ENCODE measurements at places on chromosomes 12 and 14.

DNA sequence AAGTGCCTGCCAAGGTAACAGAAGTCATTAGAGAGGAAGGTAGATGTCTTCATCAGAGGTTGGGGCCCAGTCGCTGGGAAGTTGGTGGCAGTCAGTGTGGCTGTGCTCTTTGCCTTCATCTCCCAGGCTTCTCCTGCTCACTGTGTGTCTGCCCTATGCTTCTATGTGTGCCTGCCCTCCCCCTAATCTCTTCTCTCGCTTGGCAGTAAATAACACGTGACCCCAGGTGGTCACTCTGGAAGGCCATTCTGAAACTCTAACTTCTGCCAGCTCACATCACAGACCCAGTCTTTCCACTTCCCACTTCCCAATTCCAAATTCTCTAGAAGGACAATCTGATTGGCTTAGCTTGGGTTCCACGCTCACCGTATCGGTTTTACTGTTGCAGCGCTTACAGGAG, 9.3 kb downstream of the ZNF664 start:
- no peak for DNase-seq

DNA sequence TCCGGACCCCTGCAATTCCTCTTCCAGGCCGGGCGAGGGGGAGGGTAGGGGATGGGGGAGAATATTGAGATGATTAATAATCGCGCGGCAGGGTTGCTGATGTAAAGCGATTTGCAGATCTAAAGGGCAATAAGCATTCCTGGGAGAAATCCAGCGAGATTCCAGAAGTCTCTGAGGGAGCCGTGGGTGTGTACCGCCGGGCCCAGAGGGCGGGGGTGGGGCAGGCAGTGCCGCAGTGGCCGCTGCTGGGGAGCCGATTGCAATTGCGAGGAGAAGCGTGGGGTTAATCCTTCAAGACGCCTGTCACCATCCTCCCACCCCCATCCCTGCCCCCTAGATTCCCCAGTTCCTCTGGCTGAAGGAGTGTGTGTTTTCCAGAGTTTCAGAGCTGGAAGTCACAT, 16.4 kb downstream of the FOS start:
- DNase-seq: no peak

DNA sequence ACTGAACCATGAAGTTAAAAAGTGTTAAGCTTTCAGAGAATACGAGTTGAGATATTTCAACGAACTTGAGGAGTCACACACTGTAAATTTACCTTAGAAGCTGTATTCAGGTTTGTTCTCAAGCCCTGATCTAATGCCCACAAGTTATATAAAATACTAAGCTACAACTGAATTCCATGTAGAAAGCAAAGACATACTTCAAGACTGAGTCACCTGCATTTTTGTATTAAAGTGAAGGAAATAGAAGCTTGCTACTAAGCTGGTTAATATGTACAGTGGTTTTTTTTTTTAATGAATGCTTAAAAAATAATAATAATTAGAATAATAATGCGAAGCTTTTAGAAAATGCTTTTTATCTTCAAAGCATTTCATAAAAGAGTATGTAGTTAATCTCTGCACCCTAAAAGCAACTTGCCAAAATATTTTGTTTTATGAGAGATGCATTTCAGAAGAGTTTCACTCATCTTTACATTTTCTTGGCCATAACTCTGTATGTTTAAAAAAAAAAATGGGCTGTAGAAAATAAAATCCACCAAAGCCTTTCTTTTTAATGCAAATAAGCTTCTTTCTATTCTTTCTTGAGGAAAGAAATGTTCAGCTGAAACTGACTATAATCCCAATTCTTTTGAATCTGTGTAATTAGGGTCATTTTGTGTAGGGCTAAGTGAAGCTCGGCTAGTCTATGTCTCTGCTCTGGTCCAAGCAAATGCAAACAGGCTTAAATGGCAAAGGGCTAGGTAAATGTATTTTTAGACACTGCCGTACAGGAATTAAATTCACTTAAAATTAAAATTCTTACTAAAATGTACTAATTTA, 1047.5 kb upstream of the FLRT2 start:
- DNase-seq: no peak

DNA sequence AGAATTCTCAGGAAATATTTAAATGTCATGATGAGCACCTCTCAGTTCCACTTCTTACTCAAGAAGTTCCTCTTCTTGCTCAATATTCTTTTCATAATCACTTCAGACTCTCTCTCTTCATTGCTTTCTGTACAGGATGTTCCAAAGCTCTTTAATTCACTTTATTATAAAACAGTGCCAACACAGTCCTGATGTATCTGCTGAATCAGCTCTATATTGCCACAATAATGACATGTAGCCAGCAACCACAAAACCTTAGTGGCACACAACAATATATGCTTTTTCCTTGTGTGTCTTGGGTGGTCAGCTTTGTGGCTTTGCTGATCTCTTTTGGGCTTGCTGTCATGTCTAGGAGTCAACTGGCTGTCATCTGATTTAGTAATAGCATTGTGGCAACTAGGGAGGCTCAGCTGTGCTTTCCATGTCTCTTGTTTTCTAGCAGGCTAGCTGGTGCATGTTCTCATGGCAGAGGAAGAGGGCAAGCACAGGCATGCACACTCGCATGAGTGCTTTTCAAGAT, 52.8 kb upstream of the SLC2A13 start:
- DNase-seq: no peak

DNA sequence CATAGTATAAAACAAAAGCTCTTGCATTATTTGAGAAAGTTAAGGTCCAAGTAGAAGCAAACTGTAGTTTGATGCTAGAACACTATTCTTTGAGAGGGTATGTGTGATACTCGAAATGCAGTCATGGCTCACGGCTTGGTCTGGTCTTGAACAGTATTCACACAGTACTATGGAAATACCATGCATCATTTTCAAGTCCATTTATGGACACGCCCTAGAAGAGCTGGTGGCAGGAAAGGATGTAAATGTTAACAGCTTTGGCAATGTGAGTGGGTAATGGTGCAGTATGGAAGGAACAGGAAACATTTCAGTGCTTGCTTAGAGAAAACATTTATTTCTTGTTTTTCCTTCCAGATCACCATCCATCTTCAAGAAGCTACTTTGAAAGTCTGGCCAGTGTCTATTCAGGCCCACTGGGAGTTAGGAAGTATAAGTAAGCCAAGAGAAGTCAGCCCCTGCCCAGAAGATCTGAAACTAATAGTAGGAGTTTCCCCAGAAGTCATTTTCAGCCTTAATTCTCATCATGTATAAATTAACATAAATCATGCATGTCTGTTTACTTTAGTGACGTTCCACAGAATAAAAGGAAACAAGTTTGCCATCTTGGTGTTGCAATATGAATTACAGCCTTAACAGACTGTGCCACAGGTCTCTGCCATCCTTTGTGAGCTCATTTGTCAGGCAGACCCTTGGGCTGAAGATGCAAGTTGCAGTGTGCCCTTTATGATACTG, 5.7 kb upstream of the AKAP5 start:
- DNase-seq: no peak

DNA sequence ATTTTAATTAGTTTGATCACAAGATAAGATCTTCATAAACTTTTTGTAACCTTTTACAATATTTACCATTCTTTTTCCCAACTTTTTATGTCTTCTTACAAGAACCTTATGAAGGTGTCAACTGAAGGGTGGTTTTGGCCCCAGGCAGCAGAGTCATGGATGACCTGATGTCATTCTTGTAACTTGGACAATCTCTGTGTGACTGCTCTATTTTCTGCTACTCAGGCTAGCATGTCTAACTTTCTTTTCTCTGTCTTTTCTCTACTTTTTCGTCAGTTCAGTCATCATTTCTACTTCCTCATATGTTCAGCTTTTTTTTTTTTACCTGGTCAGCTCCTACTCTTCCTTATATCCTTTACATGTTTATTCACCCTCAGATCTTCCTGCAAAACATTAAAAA, 150.7 kb upstream of the PTPRQ start:
- no peak for DNase-seq

DNA sequence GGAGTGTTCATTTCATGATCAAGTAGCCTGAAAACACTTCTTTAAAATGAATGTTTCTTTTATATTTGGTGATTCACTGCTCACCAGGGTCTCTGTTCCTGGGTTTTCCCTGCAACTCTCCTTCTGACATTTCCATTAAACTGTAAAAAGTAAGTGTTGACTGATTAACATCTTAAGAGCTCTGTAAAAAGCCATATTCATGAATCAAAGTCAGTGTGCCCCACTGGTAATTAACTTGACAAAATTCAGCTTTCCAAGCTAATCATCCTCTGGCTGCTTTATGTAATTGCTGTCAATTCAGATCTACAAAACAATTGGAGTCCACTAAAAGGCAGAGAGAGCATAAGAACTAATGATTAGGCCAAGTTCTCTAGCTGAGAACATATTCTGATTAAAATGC, 41.6 kb downstream of the CNTN1 start:
- no peak for DNase-seq

- DNase-seq: no peak
Measured at GRCh38 chr14:76154539-76155126, 2.9 kb downstream of the GPATCH2L start.

DNA sequence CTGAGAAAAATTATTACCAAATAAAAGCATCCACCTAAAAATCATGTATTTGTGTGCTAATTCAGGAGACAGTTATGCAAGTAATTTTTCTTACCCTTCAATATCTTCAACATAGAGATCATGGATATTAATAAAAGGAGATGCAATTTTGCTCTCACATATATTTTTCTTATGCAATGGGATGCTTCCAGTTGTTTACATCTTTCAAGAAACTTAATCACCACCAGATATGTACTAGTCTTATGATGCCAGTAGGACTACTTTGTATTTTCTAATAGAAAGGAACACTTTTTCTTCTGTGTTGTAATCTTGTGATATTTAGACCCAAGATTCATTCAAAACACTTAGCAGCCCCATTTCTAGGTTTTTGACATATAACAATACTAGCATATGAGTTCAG, 107.6 kb downstream of the NAV3 start:
- DNase-seq: no peak

- no peak for DNase-seq
Measured at GRCh38 chr14:24984846-24985589, 64.9 kb downstream of the STXBP6 start.

GRCh38 chr14:56964895-56965294, 154.6 kb upstream of the OTX2 start:
- DNase-seq: no peak

- DNase-seq: no peak
Measured at GRCh38 chr14:105187935-105188524, 6.9 kb upstream of the NUDT14 start.

- DNase-seq: no peak
Measured at GRCh38 chr12:63918800-63919300, 74.3 kb downstream of the SRGAP1 start.

DNA sequence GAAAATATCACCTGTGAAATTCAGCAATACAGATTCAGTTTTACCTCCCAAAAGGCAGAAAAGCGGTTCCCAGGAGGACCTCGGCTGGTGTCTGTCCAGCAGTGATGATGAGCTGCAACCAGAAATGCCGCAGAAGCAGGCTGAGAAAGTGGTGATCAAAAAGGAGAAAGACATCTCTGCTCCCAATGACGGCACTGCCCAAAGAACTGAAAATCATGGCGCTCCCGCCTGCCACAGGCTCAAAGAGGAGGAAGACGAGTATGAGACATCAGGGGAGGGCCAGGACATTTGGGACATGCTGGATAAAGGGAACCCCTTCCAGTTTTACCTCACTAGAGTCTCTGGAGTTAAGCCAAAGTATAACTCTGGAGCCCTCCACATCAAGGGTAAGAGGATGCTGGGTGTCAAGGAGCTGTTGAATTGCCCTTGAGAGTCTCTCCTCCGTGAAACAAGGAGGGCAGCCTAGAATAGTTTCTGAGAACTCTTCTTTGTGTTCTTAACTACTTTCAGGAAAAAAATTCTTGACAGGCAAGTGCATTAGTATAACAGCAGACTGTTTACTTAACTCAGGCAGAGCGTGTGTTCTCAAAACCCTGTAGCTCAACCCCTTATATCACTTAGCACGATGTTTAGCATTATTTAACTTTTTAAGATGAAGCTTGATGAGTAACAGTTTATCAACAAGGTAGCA, 7.7 kb downstream of the TDP1 start:
- DNase-seq: no peak

- no peak for DNase-seq
Measured at GRCh38 chr14:45359746-45360145, 106.7 kb upstream of the MIS18BP1 start.

- DNase-seq: no peak
Measured at GRCh38 chr12:1102115-1102514, 111.1 kb downstream of the ERC1 start.

DNA sequence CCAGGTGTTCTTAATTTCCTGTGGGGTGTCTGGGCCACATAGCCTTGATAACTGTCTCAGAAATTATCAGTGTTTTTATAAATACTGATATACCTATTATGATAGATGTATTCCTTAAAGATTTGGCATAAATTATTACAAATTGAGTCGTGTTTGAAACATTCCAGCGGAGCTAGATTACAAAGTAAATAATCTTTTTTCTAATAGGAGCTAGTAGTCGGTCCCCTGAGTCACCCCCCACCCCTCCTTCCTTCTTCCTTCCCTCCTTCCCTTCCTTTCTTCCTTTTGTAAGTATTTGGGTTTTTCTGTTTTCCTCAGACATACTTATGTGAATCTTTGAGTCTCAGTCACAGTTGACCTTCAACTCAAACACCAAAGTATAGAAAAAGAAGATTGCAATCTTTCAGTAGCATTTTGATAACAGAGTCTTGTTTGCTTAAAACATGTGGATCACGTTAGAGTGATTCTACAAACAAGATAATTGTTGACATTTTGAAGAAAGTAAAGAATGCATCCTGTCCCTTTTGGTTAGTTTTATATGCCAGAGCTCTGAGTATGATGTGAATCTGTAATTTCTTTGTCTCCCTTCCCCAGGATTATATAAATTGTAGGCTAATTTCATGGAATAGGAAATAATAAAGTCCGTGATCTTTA, 264.0 kb downstream of the FUT8 start:
- DNase-seq: no peak

DNA sequence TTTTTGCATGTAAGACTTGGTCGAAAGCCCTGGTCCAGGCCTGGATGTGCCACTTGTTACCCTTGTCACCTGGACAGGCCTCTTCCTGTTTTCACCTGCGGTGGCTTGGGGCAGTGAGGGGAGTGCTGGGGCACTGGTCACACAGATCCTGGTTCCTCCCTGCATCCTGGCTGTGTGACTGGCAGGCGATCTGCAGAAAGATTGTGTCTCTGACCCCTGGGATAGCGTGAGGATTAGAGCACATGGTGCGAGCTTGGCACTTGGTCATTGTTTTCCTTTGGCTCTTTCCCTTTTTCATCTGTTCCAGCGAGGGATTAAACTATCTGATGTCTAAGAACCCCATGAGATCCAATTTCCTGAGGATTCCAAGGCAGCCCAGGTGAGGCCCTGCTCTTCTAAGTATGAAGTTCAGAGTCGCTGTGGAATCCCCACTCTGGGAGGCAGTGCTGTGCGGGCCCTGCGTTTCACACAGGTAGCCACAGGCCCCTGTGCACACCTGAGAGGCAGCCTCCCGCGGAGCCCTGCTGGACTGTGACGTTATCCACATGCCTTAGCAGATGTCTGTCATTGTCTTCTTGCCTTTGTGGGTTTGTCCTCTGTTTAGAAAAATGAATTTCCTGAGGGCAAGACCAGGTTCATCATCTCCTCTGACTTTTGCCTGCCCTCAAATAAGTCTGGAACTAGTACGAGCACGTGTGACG, 288.4 kb downstream of the CACNA1C start:
- no peak for DNase-seq
